ENCODE measurements at places on chromosomes 6 and 20. TPM values are rescaled to one million over a fixed set of nuclear protein-coding genes. Genes with fewer than 3 reads are reported as not detected.
A peak's percentile ranks its signal among the peaks of the same experiment; 100 is the strongest.

Gene CLDN20
- not detected for total RNA-seq

GRCh38 chr6:128432394-128432793 lies 88.0 kb downstream of the PTPRK start:
- H3K27me3 ChIP-seq: no peaks in the 10 kb centered on the region
- no peak overlapping the region for H3K27ac ChIP-seq
- no peaks in the 10 kb centered on the region for H3K4me1 ChIP-seq
- DNase-seq: no peak
- no peak overlapping the region for H3K4me3 ChIP-seq

Gene FRK
- total RNA-seq: 0.07 TPM

GRCh38 chr6:42293386-42293977 lies 75.8 kb upstream of the MRPS10 start:
- no peak for DNase-seq
- H3K4me3 ChIP-seq: no peak overlapping the region
- peak overlapping the region; percentile 63 for H3K27ac ChIP-seq

DNA sequence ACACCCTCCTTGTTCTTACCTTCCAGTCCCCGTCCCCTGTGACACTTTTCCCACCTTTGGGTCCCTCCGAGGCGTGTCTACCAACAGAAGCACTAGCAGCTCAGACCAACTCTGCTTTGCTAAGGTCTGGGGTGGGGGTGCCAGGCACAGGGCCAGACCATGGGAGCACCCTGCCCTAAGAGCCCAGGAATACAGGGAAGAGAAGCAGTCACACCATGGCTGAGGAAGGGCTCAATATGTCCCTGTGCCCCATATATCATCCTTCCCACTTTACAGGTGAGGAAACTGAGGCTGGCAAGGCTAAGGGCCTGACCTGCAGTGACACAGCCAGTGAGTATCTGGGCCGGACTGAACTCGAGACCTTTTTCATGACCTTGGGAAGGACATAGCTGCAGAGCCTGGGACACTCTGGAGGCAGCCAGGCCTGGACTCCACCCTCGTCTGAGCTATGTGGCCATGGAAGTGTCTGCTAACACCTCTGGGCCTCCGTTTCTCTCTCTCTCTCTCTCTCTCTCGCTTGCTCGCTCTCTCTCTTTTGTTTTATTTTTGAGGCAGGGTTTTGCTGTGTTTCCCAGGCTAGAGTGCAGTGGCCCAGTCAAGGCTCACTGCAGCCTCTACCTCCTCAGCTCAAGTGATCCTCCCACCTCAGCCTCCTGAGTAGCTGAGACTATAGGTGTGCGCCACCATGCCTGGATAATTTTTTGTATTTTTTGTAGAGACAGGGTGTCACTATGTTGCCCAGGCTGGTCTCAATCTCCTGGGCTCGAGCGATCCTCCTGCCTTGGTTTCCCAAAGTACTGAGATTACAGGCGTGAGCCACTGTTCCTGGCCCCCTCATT lies 156.7 kb downstream of the GRM4 start:
- H3K36me3 ChIP-seq: no peaks in the 10 kb centered on the region
- DNase-seq: no peak
- peaks cover 3% of the 10 kb centered on the region for H3K27me3 ChIP-seq

GRCh38 chr6:14211562-14211942 lies 94.0 kb downstream of the CD83 start:
- H3K27me3 ChIP-seq: no peaks in the 10 kb centered on the region
- H3K27ac ChIP-seq: peak overlapping the region; percentile 70
- no peaks in the 10 kb centered on the region for H3K36me3 ChIP-seq
- peak overlapping the region; percentile 74 for H3K4me3 ChIP-seq

GRCh38 chr20:1376408-1377270 lies 16.2 kb downstream of the FKBP1A start:
- peak overlapping the region; percentile 81 for H3K27ac ChIP-seq
- H3K27me3 ChIP-seq: no peaks in the 10 kb centered on the region
- no peak for DNase-seq
- no peak overlapping the region for H3K4me3 ChIP-seq

DNA sequence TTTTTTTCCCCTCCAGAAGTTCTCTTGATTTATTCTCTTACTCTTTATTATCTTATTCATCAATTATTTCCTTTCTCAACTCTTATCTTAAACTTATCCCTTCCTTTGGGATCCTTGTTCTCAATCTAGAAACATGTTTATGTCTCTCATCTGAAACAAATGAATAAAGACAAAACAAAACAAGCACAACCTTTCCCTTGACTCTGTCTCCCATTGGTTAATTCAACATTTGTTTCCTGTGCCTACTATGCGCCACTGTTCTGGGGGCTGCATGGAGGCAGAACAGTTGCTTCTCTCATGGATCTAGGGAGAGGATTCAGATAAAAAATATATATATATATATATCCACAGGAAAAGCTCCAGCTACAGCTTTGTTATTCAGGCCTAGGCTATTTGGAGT lies 5.2 kb upstream of the MRAP2 start:
- H3K27me3 ChIP-seq: peaks cover 21% of the 10 kb centered on the region
- DNase-seq: no peak
- no peaks in the 10 kb centered on the region for H3K36me3 ChIP-seq
- no peak overlapping the region for H3K4me3 ChIP-seq
- H3K27ac ChIP-seq: no peak overlapping the region
- H3K4me1 ChIP-seq: peaks cover 3% of the 10 kb centered on the region

Gene C6orf132
- total RNA-seq: 0.18 TPM

- no peak for DNase-seq
- no peak overlapping the region for H3K4me3 ChIP-seq
- H3K4me1 ChIP-seq: peaks cover 16% of the 10 kb centered on the region
- H3K27ac ChIP-seq: no peak overlapping the region
- H3K27me3 ChIP-seq: no peaks in the 10 kb centered on the region
Measured at GRCh38 chr6:137358273-137358672, 135.9 kb downstream of the OLIG3 start.

DNA sequence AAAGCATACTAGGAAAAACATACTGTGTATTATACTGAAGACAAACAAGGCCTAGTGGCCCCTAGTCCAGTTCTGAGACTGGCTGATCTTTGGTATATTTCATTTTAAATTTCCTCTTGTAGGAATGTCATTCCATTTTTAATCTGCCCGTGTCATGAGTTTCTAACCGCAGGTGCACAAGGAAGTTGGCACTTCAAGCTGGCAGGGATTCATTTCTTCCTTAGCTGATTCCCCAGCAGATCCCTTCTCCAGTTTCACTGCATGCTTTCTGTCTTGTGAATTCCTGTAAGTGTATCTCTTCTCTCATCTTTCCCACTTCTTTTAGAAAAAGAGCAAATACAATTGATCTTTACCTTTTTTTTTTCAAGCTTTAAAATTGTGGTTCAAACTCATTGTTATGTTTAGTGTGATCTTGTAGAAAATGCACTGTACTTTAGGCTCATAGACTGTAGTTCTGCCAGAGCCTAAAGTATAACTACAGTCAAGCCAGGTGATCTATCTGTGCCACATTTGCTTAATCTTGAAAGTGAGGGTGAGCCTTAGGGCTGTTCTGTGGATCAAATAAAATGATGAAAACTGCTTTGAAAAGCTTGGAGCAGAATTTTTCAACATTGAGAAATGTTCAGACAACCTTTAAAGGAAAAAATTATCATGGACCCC lies 37.0 kb downstream of the RNF217 start:
- no peaks in the 10 kb centered on the region for H3K27me3 ChIP-seq
- H3K27ac ChIP-seq: no peak overlapping the region
- H3K4me1 ChIP-seq: no peaks in the 10 kb centered on the region
- H3K4me3 ChIP-seq: no peak overlapping the region
- H3K36me3 ChIP-seq: no peaks in the 10 kb centered on the region
- DNase-seq: no peak

DNA sequence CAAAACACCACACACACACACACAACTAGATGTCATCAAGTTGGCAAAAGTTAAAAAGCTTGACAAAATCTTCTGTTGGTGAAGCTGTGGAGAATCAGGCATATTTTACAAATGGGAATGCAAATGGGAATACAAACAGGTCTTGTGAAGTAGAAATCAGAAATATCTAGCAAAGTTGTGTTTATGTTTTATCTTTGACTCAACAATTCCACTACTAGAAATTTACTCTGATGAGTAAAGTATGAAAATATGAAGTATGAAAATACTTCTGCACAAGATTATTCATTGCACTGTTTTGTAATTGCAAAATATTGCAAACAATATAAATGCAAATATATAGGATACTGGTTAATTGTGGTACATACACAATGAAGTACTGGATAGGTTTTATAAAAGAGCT lies 1166.0 kb upstream of the GJE1 start:
- H3K27me3 ChIP-seq: peaks cover 2% of the 10 kb centered on the region
- no peak for DNase-seq
- H3K4me3 ChIP-seq: no peak overlapping the region
- no peak overlapping the region for H3K27ac ChIP-seq

Gene CCN6
- not detected for total RNA-seq

DNA sequence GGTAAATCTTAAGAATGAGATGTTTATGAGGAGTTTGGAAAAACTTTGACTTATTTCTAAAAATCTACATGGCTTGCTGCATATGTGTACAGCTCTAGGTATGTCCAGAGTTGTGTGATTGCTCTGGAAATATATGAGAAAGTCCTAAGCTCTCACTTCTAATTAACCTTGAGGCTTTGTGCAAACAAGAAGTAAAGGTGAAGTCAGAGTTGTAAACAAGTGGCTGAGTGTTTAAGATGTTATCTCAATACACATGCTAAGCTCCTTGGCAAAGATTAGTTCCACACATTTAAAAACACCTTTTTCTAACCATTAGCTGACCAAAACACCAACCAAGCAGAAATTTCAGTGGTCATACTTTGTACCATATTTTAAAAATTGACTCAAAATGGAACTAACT lies 684.2 kb downstream of the HTR1B start:
- H3K36me3 ChIP-seq: no peaks in the 10 kb centered on the region
- H3K4me3 ChIP-seq: no peak overlapping the region
- H3K4me1 ChIP-seq: no peaks in the 10 kb centered on the region
- H3K27ac ChIP-seq: no peak overlapping the region

GRCh38 chr6:132461958-132462357 lies 51.0 kb downstream of the STX7 start:
- H3K4me1 ChIP-seq: peaks cover under 1% of the 10 kb centered on the region
- H3K27me3 ChIP-seq: no peaks in the 10 kb centered on the region
- peaks cover 22% of the 10 kb centered on the region for H3K36me3 ChIP-seq
- peak; percentile 5 for DNase-seq
- no peak overlapping the region for H3K27ac ChIP-seq

DNA sequence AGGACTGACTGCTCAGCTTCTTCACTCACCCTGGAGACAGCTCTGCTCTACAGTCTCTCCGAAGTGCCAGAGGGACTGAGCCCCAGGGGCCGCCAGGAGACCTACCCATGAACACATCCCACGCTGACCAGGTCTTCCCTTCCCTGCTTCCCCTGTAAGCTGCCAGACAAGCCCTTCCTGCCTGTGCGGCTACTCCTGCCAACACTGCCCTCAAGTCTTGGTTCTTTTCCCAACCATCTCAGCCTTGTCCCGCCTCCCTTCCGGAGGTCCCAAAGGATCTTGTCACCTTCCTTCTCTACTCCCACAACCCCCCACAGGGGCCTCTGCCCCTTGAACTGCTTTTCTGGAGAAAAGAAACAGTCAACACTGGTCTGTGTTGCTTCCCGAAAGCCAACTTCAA lies 15.0 kb downstream of the CPNE5 start:
- no peak for DNase-seq
- H3K27ac ChIP-seq: no peak overlapping the region
- H3K4me3 ChIP-seq: no peak overlapping the region
- H3K27me3 ChIP-seq: peaks cover 3% of the 10 kb centered on the region

Gene SLC22A3
- total RNA-seq: not detected

DNA sequence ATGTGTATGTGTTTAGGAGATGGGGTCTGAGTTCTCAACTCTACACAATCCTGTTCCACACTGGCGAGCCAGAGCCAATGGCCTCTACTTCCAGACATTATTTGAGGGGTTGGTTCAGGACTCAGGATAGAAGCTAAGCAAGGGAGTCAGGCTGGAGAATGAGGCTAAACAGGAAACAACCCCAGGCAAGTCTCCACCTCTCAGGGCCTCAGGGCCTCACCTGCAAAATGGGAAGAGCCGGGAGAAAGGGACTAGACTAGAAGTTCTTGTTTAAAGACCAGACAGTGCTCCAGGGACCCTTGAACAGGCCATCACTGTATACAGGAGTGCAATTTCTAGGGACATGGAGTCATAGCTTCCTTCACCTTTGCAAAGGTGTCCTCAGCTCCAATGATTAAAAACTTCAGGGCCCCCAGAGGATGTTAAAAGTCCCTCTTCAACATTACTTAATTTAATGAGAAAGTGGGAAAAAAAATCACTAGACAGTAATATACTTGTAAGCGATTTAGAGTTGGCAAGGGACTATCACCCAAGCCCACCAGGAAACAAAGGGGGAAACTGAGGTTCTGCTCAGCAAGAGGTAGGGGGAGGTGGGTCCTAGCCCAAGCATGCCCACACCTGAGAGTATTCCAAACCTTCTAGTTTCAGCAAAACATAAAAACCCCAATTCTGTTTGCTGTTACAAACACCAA lies 41.7 kb downstream of the ZMYND8 start:
- no peak for DNase-seq
- peaks cover 24% of the 10 kb centered on the region for H3K36me3 ChIP-seq
- no peaks in the 10 kb centered on the region for H3K27me3 ChIP-seq
- peak overlapping the region; percentile 52 for H3K27ac ChIP-seq
- H3K4me1 ChIP-seq: peaks cover 53% of the 10 kb centered on the region

DNA sequence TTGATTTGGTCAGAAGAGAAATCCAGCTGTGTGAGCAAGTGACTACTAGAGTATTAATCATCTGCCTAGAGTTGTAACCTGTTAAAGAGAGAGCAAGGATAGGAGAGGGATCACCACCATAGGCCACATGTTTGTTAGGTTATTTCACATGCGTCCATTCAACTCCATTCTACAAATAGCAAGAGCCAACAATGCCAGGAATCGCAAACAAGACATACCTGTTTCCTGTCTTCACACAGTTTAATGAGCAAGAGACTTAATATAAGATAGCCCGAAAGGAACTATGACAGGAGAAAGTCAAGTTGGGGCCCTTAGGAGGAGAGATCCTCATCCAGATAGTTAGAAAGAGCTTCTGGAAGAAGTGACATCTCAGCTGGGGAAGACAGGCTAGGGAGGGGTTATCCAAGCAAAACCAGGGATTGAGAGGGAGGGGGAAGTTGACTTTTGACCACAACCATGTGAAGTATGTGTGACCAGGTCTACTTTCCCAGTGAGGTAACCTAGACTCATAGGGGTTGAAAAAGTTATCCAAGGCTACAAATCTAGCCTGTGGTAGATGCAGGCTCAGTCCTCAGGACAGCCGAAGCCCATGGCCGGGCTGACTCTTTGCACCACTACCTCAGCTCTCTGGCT lies 147.4 kb downstream of the ALDH8A1 start:
- no peaks in the 10 kb centered on the region for H3K36me3 ChIP-seq
- peaks cover 3% of the 10 kb centered on the region for H3K27me3 ChIP-seq
- H3K4me1 ChIP-seq: no peaks in the 10 kb centered on the region

- peak; percentile 49 for DNase-seq
- H3K27ac ChIP-seq: peak overlapping the region; percentile 91
- H3K36me3 ChIP-seq: peaks cover 57% of the 10 kb centered on the region
- no peaks in the 10 kb centered on the region for H3K27me3 ChIP-seq
- peak overlapping the region; percentile 84 for H3K4me3 ChIP-seq
- peaks cover 50% of the 10 kb centered on the region for H3K4me1 ChIP-seq
Measured at GRCh38 chr6:37171201-37171969, 1.4 kb downstream of the PIM1 start.

Gene WFDC8
- total RNA-seq: not detected

Gene EFCAB8
- 0.89 TPM for total RNA-seq
